Ovary (tissue), 10 donors: ENCODE measurements at places on chromosomes 12 and 14. TPM values are rescaled to one million over a fixed set of nuclear protein-coding genes. Genes with fewer than 3 reads are reported as not detected.

- no peaks in the 10 kb centered on the region for H3K4me1 ChIP-seq
- no peaks in the 10 kb centered on the region for H3K36me3 ChIP-seq
- no peak overlapping the region for H3K4me3 ChIP-seq
- no peak for DNase-seq
- H3K27ac ChIP-seq: no peak overlapping the region
- H3K27me3 ChIP-seq: no peaks in the 10 kb centered on the region
Observed at GRCh38 chr12:76713986-76714385, 49.9 kb upstream of the ZDHHC17 start.

GRCh38 chr12:94545935-94546771, 86.5 kb upstream of the CEP83 start:
- no peaks in the 10 kb centered on the region for H3K27me3 ChIP-seq
- H3K36me3 ChIP-seq: no peaks in the 10 kb centered on the region
- no peak overlapping the region for H3K27ac ChIP-seq
- peak; percentile 33 for DNase-seq
- H3K4me1 ChIP-seq: no peaks in the 10 kb centered on the region
- H3K4me3 ChIP-seq: no peak overlapping the region

DNA sequence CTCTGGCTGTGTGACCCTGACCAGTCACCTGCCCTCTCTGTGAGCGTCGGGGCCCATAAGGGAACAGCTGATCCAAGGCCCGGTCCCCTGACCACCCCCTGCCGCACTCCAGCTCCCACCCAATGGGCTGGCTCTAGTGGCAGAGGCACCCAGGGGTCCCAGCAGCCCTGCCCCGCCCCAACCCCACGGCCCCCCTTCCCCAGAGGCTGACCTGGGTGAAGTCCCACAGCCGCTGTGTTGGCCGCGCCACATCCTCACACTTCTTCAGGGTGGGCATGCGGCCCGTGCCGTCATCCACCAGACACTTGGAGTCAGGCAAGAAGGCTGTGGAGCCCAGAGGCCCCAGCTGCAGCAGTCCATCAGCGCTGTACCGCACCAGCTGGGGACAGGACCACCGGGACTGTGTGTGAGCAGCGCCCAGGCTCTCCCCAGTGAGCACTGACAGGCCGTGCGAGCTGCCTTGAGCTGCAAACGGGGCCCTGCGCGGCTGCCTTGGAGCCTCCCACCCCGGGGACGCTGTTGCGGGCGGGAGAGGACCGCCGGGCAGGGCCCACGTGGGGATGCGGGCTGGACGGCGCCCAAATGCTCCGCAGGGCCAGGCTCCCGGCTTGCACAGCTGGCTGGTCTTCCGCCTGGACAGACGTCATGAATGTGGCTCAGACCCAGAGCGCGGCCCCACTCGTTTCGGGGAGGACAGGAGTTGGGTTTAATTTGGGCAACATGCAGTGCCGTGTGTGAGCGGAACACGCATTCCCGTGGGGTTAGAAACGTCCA, 53.5 kb downstream of the NOC4L start:
- H3K27me3 ChIP-seq: no peaks in the 10 kb centered on the region
- no peak for DNase-seq
- H3K4me3 ChIP-seq: no peak overlapping the region
- no peak overlapping the region for H3K27ac ChIP-seq

GRCh38 chr12:23855813-23856212, 93.7 kb downstream of the SOX5 start:
- no peaks in the 10 kb centered on the region for H3K36me3 ChIP-seq
- H3K27ac ChIP-seq: no peak overlapping the region
- no peak overlapping the region for H3K4me3 ChIP-seq

DNA sequence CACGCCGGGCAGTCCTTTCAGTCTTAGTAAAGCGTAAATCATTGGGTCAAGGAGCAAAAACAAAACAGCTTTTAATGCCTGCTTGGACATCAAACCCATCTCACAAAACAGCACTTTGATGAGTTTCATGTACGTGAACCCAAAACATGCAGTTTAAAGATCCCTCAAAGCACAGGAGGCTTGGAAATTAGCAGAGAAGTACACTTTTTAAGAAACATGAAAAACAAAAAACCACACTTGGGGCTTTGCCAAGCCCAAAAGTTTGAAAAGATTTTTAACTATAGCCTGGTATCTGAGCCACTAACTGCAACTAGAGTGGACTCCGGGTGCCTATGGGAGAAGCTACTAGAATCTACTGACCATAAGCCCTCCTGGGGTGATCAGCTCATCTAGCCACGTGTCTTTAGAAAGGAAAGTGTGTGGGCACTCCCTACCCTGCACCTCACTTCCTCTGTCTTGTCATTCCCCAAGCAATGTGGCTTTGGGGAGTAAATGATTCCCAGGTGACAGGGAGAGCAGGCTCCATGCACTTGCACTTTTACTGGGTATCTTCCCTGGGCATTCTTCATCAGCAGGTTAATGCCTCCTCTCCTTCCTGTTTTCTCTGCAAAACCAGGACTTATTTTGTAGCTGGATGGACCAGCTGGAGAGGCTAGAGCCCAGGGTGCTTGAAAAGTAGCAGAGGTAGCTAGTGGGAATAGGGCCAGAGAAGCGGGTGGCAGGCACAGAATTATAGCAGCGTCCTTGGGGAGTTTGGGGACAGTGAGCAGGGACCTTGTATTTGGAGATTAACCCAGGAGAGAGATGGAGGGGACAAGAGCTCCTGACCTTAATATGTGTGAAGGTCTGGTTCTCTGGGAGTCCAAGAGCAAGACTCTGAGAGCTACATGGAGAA, 339.3 kb downstream of the BCL11B start:
- no peaks in the 10 kb centered on the region for H3K27me3 ChIP-seq
- no peak overlapping the region for H3K4me3 ChIP-seq
- H3K27ac ChIP-seq: no peak overlapping the region
- DNase-seq: no peak
- H3K4me1 ChIP-seq: no peaks in the 10 kb centered on the region

GRCh38 chr12:101696251-101697196, 916 bp upstream of the CHPT1 start:
- H3K27me3 ChIP-seq: no peaks in the 10 kb centered on the region
- H3K4me3 ChIP-seq: peak overlapping the region; percentile 91
- H3K36me3 ChIP-seq: no peaks in the 10 kb centered on the region
- H3K27ac ChIP-seq: no peak overlapping the region
- no peak for DNase-seq

DNA sequence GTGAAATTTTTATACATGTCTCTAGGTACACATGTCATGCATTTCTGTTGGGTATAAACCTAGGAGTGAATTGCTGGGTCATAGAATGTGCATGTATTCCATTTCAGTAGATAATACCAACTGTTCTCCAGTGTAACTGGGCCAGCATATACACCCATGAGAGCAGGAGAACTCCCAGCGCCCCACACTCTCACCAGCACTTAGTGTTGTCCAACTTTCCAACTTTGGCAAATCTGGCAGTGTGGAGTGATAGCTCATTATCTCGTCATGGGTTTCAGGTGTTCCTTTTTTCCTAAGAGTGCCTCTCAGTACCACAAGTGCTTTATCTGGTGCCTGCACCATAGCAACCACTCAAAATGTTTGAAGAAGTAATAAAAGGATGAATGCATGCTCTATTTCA, 40.1 kb downstream of the NGB start:
- no peak overlapping the region for H3K27ac ChIP-seq
- H3K27me3 ChIP-seq: no peaks in the 10 kb centered on the region
- H3K36me3 ChIP-seq: no peaks in the 10 kb centered on the region
- H3K4me3 ChIP-seq: no peak overlapping the region

GRCh38 chr12:122961531-122962329, 4.5 kb downstream of the ABCB9 start:
- no peaks in the 10 kb centered on the region for H3K36me3 ChIP-seq
- H3K4me1 ChIP-seq: peaks cover 22% of the 10 kb centered on the region
- H3K4me3 ChIP-seq: no peak overlapping the region

DNA sequence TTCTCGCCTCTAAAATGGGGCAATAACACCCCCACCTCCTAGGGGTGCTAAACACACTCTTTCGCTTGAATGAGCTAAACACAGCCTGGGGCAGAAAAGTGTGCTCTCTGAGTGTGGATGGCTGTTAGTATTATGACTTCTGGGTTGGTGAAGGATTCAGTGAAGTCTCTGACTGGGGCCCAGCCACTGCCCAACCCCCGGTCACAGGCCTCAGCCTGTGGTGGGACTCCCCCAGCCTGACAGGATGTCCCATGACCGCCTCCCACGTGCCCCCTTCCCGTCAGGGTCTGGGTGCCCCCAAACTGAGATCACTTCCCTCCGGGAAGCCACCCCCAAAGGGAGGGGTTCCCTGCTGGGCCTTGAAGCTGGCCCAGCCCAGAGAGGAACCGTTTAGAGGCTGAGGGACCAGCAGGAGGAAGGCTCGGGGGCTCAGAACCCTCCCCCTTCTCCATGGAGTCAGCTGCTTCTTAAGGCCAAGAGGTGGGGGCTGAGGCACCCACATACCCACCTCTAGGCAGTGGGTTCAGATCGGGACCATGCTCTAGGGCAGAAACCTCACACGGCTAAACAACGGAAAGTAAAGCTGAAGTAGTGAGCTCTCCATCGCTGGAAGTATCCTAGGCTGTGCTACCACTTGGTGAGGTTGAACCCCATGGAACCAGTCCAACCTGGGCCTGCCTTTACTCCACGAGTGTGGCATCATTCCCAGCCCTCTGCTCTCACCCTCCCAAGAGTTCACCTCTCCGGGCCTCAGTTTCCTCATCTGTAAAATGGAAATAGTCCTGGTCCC, 13.8 kb downstream of the DTX1 start:
- no peak overlapping the region for H3K27ac ChIP-seq
- no peak overlapping the region for H3K4me3 ChIP-seq
- H3K4me1 ChIP-seq: no peaks in the 10 kb centered on the region

DNA sequence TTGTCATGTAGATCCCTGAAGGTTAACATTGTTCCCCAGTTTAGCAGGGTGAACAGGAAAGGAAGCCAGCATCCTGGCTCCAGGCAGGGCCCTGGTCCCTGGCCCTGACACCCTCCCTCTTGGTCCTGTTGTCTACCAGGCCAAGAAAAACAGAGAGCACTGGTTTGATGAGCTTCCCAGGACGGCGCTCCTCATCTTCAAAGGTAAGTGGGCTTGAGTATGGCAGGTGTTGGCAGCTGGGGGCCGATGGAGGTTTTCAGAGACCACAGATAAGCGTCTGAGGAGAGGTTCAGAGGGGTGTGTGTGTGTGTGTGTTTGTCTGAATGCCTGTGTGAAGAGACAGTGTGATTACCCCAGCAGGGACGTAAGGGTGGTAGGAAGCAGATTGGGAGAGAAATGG, 56.3 kb downstream of the SLC8B1 start:
- H3K4me1 ChIP-seq: peaks cover under 1% of the 10 kb centered on the region
- peak; percentile 18 for DNase-seq
- no peaks in the 10 kb centered on the region for H3K36me3 ChIP-seq
- no peak overlapping the region for H3K27ac ChIP-seq
- H3K27me3 ChIP-seq: no peaks in the 10 kb centered on the region

DNA sequence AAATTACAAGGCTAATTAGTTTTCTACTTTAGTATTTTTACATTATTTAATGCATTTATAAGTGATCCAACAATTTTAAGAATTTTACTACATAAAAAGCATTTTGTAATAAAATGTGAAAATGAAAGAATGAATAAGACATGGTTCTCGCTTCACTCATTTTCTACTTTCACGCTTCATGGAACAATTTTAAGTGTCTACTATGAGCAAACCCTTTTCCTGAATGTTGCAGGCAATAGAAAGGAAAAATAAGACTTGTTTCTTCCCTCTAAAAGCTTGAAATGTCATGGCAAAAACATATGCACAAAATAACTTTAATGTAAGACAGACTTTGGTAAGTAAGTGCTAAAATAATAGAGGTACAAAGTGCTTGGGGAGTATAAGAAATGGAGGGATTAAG, 205.7 kb upstream of the HMGA2 start:
- no peaks in the 10 kb centered on the region for H3K4me1 ChIP-seq
- no peak overlapping the region for H3K27ac ChIP-seq
- DNase-seq: no peak
- no peak overlapping the region for H3K4me3 ChIP-seq
- H3K36me3 ChIP-seq: no peaks in the 10 kb centered on the region
- H3K27me3 ChIP-seq: no peaks in the 10 kb centered on the region

- no peak overlapping the region for H3K27ac ChIP-seq
- no peaks in the 10 kb centered on the region for H3K36me3 ChIP-seq
- no peak overlapping the region for H3K4me3 ChIP-seq
Observed at GRCh38 chr12:55708695-55709233, 1.1 kb upstream of the ITGA7 start.

- H3K4me3 ChIP-seq: no peak overlapping the region
- no peaks in the 10 kb centered on the region for H3K36me3 ChIP-seq
- no peaks in the 10 kb centered on the region for H3K4me1 ChIP-seq
- H3K27me3 ChIP-seq: no peaks in the 10 kb centered on the region
- DNase-seq: no peak
- H3K27ac ChIP-seq: no peak overlapping the region
Observed at GRCh38 chr12:40446385-40446784, 221.6 kb downstream of the LRRK2 start.

GRCh38 chr12:18967814-18968213, 161.7 kb upstream of the PLEKHA5 start:
- no peaks in the 10 kb centered on the region for H3K27me3 ChIP-seq
- H3K4me1 ChIP-seq: no peaks in the 10 kb centered on the region
- H3K27ac ChIP-seq: no peak overlapping the region
- no peaks in the 10 kb centered on the region for H3K36me3 ChIP-seq

DNA sequence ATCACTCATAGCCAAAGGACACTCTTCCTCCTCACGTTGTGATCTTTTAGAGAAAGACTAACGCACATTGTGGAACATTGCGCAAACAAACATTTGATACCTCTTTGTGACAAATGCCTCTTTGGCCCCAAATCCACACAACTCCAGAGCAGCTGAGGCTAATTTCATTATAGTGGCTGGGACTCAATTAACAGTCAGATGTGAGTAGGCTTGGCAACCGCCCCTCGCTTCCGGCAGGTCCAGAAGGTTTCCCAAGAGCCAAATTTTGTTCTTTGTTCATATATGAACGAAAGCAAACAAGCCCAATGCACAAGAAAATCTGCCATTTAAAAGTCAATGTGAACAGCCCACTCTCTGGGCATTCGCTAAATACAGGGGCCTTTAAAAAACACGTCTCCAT, 273.9 kb downstream of the GLT1D1 start:
- no peaks in the 10 kb centered on the region for H3K4me1 ChIP-seq
- no peaks in the 10 kb centered on the region for H3K27me3 ChIP-seq
- H3K36me3 ChIP-seq: no peaks in the 10 kb centered on the region

- H3K4me3 ChIP-seq: no peak overlapping the region
- H3K4me1 ChIP-seq: no peaks in the 10 kb centered on the region
- H3K36me3 ChIP-seq: no peaks in the 10 kb centered on the region
Observed at GRCh38 chr12:91567100-91567485, 384.5 kb upstream of the DCN start.

- H3K36me3 ChIP-seq: no peaks in the 10 kb centered on the region
- no peaks in the 10 kb centered on the region for H3K27me3 ChIP-seq
- peak overlapping the region; percentile 93 for H3K27ac ChIP-seq
- no peak for DNase-seq
- H3K4me3 ChIP-seq: peak overlapping the region; percentile 80
Observed at GRCh38 chr12:100266585-100266834, 369 bp downstream of the DEPDC4 start.

DNA sequence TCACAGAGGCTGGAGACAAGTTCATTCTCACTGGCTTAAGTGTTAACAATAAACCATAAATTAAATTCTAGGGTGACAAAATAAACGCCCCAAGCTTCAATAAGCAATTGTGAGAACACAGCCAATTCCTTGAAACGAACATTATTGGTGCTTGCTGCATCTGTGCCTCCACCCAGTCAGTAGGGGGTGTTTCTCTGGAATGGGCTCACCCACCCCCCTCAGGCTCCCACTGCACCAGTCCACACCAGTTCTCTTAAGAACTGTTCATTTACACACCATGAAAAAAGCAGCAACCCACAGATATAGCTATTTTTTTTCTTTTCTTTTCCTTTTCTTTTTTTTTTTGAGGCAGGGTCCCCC, 34.7 kb downstream of the CDC42BPB start:
- H3K4me3 ChIP-seq: no peak overlapping the region
- no peak for DNase-seq
- no peak overlapping the region for H3K27ac ChIP-seq
- no peaks in the 10 kb centered on the region for H3K36me3 ChIP-seq
- no peaks in the 10 kb centered on the region for H3K27me3 ChIP-seq

RNFT2 gene
- polyA plus RNA-seq: 1.6 TPM

CDKL1 gene
- polyA plus RNA-seq: 18.5 TPM
